ENCODE measurements at places on chromosomes 13 and 19.

- DNase-seq, result no peak
These were observed 3.1 kb downstream of the NR2F6 start for GRCh38 chr19:17242431-17243208.

GRCh38 chr13:36950920-36951319 lies 30.9 kb upstream of the SMAD9 start:
- no peak for DNase-seq

DNA sequence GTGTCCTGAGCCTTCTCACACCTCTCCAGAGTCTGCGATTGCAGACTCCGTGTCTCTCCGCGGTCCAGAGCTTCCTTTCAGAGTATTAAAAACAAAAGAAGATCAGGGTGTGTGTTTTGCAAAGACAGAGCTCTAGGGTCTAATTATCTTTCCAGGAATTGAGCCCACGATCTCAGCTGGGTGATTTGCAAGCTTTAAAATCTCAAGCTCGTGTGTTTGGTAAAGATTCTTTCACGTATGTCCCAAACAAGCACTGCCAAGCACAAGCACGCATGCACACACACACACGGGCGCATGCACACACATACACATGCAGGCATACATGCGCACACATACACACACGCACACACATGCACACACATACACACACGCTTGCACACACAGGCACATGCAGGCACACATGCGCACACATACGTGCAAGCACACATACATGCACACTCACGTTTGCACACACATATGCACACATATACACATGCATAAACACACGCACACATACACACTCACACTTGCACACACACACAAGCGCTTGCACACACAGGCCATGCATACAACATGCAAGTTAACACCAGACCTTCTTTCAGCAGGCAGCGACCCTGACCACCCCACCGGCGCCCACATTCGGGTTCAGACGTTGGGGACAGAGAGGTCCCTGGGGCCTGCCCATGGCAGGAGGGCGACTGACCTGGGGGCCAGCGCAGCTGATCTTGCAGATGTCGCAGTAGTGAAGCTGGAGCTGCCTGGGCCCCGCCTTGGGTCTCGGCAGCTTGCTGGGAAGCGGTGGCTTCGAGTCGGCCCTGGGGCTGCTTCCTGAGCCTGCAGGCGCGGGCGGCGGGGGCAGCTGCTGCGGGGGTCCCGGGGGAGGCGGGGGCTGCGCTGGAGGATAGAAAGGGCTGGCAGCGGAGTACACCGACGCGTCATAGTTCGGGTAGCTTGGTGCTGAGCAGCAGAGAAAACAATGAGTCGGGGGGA lies 37.9 kb downstream of the ZFR2 start:
- no peak for DNase-seq

DNA sequence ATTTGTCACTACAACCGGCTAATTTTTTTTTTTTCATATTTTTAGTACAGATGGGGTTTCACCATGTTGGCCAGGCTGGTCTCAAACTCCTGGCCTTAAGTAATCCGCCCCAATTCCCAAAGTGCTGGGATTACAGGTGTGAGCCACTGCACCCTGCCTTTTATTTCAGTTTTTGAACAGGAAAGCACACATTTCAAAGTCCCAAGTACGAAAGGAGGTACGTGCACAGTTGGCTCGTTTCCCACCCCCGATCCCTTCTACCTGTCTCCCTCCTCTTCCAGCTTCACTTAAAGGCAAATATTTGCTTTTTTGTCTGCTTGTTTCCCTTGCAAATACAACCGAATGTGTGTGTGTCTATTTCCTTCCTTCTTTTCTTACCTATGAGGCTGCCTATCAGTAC lies 30.5 kb downstream of the ZIC5 start:
- DNase-seq, result no peak

DNA sequence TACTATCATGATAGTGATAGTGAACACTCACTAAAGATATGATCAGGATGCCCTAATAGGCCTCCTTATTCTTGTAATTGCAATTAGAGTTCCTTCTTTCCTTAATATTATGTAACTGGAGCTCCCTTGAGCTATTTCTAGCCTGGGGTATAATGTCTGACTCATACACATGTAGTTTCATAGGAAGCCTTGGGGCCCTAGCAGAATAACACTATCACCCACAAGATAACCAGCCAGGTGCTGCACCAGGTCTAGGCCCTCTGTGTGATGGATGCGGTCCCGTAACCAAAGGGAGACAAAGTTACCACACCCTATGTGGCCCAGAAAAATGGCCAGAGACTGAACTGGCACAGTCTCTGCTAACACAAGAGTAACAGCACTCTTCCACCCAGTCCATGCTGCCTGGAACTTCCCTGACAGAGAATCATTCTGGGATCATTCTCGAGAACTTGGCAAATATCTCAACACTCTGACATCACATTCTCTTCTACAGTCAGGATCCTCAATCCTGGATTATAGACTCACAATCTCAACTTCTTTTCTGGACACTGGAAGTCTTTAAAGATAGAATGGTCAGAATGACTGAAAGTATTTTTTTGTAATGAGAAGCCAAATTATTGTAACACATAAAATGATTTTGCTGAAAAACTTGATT lies 32.6 kb upstream of the IGFL4 start:
- DNase-seq, result no peak

GRCh38 chr19:43778651-43779050 lies 2.1 kb downstream of the KCNN4 start:
- DNase-seq, result no peak

All from left ventricle myocardium inferior (tissue), 1 donor.